ENCODE measurements at places on chromosomes 1 and 21.

- DNase-seq = no peak
Measured at GRCh38 chr1:152495066-152495675, 15.4 kb upstream of the LCE5A start.

GRCh38 chr1:154583773-154584172, 16.2 kb downstream of the CHRNB2 start:
- no peak for DNase-seq

DNA sequence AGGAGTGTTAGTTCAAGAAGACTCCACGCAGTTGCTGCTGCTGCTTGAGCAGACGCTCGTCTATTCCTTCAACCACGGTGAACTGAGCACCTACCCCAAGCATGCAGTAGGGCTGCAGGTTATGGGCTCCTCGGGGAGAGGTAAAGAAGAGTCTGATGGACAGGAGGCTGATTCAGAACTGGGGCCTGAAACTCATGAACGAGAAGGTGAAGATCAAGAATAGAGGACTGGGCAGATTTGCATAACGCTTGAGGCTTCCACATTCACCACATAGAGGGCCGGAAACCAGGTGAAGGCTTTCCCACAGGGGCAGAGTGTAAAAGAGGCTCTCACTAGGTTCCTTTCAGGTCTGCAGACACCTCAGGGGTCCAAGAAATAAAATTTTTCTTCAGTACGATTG, 9.1 kb downstream of the ABCA4 start:
- no peak for DNase-seq

- DNase-seq = no peak
Measured at GRCh38 chr1:235946571-235946981, 79.9 kb upstream of the LYST start.

GRCh38 chr1:55329091-55329490, 113.9 kb upstream of the USP24 start:
- no peak for DNase-seq
